ENCODE measurements at places on chromosomes 12 and 14.
A peak's percentile ranks its signal among the peaks of the same experiment; 100 is the strongest.

DNA sequence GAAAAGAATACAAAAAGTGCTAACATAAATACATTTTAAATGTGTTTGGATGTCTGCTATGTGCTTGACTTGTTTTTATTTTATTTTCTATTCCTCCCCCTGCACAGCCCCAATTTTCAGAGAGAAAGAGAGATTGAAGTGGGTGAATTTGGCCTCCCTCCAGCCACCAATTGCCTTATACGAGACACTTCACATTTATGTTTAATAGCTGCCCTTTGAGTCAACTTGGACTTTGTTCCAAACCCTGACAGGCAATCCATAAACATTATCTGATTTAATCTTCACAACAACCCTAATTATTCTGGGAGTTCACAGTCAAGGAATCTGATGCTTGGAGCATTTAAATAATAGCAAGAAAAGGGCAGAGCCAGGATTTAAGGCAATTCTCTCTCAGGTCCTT is 161.7 kb downstream of the SLC15A4 start:
- DNase-seq: no peak

GRCh38 chr14:95054346-95055280 is 102.7 kb downstream of the DICER1 start:
- no peak for DNase-seq

DNA sequence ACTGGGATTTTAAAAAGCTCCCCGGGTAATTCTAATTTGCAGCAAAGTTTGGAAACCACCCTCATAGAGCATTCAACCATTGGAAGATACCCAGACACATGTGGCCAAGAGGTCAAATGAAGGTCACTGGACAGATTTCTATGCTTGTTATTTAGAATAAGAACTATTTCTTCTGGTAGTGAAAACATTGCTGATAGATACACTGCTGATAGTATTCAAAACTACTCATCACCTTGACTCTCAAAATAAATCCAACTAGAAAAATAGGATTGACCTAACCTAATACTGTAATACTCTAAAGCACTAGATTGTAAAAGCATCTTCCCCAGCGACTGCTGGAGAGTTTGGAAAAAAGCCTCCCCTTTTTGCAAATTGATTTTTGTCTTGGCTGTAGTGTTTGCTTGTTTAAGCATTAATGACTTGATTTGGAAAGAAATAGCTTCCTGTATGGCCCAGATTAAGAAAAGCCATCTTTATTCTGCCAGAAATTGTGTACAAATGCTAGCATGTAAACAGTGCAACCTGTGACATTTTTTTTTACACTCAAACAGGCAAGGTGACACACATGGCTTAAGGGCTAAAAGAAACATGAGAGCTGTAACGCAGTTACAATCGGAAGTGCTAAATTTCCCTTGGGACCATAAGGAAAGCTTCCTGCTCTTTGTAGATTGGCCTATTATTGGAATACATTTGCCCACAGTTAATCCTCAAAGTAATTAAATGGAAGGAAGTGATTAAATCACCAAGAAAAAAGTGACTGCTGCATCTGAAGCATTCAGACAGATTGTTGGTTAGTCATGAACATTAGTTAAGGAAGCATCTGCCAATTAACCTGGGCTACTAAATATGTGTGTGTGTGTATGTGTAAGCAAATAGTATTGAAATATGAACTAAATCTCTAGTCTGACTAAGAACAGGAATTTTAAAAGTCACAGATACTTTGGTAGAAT is 356.5 kb upstream of the ATP2B1 start:
- no peak for DNase-seq

DNA sequence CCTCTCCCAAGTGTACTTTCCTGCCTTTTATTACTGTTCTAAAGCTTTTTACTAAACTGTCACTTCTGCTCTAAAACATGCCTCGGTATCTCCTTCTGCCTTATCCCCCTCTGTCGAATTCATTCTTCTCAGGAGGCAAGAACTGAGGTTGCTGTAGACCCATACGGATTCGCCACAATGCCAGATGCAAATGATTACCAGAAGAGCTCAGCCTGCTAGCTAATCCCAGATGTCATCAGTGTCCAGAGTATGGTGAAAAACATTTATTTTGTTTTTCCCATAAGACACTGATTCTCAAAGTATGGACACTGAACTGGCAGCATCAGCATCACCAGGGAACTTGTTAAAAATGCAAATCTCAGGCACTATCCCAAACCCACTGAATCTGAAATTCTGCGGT is 359.3 kb downstream of the TMTC2 start:
- no peak for DNase-seq

DNA sequence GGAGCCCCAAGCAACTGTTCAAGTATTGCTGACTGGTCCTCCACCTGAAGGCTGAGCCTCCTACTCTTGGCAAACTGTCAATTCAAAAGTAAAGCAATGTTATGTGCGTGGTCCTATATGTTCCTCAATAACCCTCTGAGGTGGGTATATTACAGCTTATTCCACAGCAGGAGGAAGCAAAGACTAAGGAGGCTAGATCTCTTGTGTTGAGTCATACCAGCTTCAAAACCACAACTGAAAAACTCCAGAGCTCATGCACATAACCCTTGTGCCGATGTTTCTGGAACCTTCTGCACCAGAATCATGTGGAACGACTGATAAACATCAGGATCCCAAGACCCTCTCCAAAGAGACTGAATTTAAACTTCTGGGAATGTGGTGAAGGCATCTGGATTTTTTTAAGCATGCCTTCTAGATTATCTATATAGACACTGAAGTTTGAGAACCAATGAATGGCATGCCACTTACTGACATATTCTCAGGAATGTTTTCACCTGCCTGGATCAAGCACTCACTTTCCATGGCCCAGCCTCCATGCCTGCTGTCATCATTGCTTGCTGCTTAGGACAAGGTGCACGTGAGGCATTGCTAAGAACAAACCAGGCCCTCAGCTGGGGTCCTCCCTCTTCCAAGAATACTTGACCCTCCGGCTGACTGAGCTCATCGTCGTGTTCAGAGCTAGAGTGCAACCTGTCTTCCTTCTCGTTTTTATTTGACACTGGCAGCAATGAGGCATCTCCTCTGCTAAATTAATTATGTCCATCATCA is 194.7 kb downstream of the BCL11B start:
- no peak for DNase-seq

DNA sequence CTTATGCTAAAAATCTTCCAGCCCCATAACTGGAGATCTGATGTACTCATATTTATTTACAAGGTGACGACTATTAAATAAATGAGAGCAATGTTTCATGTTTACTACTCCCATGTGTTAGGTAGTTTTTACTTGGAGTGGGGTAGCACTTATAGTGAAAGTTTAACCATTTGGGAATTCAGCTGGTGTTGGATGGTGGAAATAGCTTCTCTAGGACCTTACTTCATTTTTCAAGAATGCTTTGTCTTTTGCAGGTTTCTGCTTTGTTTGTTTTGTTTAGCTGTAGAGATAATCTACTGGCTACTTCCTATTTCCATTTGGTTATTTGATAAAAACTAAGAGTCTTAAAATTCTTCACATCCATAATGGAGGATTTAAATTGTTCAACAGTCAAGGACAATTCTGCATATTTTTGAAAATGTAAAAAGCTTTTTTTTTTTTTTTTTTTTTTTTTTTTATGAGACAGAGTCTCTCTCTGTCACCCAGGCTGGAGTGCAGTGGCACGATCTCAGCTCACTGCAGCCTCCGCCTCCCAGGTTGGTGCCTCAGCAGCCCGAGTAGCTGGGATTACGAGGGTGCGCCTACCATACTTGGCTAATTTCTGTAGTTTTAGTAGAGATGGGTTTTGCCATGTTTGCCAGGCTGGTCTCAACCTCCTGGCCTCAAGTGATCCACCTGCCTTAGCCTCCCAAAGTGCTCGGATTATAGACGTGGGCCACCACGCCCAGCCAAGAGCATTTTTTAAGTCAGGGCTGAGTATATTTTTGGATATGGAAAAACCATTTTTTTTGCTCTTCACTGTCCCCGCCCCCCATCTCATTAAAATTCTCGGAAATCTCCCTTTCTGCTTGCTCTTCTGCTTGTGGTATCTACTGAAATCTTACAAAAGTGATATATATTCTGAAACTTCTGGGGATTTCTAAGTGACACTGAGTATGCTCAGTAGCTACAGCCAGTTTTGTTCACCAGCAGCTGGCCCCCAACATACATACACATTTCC is 1.4 kb upstream of the ABCD2 start:
- DNase-seq: no peak

GRCh38 chr14:105837349-105838063 is 311.1 kb downstream of the TMEM121 start:
- no peak for DNase-seq

DNA sequence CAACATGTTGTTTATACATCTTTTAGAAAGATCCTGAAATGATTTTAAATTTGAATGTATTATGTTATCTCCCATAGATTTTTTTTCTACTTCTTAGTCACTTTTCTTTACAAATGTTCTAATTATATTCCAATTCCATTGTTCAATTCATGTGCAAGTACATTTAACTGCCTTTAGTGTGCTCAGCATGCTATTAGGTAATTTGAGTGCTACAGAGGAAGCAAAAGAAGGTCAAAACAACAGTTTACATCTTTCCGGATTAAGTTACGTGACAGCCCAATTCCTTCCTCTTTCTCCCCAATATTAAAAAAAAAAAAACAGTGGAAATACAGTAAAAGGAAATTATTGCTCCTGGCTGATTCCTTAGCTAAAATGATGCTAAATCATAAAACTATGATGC is 98.3 kb downstream of the RTN1 start:
- no peak for DNase-seq

GRCh38 chr12:26124446-26125399 is at the start of gene BHLHE41:
BHLHE41 (minus strand) TSS chr12:26125037; CDS start chr12:26124779, 258 bp downstream.
- peak; percentile 86 for DNase-seq

- DNase-seq: peak; percentile 48
These were observed 108.3 kb downstream of the CRADD start for GRCh38 chr12:93785249-93786010.

- DNase-seq: no peak
These were observed 8.2 kb downstream of the PCNX1 start for GRCh38 chr14:70915415-70915814.

DNA sequence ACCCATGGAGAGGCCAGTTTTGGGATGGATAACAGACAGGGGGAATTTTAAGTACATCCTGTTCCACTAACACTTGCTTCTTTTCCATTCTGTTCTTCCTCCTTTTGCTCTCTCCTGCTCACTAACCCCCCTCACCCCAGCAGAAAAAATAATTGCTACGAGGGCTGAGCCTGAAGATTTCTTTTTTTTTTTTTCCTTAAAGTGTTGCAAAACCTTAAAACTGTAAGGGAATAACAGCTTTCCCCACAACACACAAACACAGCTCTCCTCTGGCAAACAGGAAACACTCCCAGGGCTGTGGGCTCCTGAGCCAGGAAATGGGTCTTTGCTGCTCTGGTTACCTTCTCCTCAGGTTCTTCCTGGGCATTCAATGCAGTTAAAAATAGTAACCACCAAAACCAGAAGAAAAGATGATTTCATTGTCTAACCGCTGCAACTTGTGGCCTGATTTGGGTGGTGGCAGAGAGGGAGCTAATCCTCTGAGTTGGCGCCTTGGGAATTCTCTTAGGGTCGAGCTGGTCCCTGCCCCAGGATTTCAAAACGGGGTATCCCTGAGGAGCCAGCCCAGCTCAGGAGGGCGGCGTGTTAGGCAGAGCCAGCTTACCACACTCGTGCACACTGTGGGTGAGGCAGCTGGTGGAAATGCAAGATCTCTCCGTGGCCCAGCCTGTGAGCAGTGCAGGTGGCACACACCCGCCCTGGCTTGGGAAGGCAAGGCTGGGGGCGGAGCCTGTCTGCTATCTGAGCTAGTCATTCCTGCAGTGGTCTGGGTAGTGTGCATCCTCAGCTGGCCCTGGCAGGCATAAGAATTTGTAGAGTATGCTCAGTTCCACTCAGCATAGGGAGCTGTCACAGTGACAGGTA is 17.1 kb upstream of the EMP1 start:
- DNase-seq: peak; percentile 68

GRCh38 chr14:73188501-73188911 is 48.8 kb upstream of the PAPLN start:
- peak; percentile 69 for DNase-seq

GRCh38 chr12:46382964-46383653 is 10.5 kb upstream of the SLC38A2 start:
- DNase-seq: peak; percentile 99

- DNase-seq: no peak
These were observed 255.7 kb upstream of the FAR2 start for GRCh38 chr12:28893365-28893764.

DNA sequence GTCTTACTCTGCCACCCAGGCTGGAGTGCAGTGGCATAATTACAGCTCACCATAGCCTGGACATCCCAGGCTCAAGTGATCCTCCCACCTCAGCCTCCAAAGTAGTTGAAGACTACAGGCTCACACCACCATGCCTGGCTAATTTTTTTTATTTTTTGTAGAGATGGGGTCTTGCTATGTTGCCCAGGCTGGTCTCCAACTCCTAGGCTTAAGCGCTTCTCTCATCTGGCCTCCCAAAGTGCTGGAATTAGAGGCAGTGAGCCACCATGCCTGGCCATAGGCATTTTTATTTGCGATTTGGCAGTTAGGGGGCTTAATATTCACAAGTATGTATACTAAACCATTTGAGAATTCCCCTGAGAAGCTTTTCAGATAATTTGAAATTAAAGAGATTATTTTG is 19.1 kb downstream of the PNMA1 start:
- no peak for DNase-seq

DNA sequence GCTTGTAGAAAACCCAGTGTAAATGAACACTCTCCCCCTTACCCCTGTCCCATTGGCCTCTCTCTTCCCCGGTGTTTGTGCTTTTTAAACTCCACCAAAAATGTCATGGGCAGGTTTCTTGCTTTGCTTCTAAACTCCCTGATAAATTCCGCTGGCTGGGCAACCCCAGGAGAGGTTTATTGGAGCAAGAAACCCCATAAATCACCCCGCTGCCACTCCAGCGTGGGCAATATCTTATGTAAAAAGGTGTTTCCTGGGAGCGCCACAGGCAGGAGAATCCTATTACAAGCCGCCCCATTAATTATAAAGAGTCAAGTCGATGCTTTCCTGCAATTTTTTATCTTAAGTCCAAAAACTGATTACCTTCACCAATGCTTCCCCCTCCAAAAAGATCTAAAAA is 22.8 kb downstream of the LHX5 start:
- DNase-seq: no peak

All from psoas muscle (tissue), 8 donors.